Hair follicular keratinocyte (primary cell): ENCODE measurements at places on chromosomes 5 and 9. TPM values are rescaled to one million over a fixed set of nuclear protein-coding genes. Genes with fewer than 3 reads are reported as not detected.

Gene PCDH1
- total RNA-seq: 0.49 and 5.6 TPM in 2 replicates

Gene SLC36A3
- total RNA-seq: not detected in 2 replicates

Gene BHMT2
- total RNA-seq: not detected in 2 replicates

Gene CARTPT
- total RNA-seq: not detected in 2 replicates

Gene HSD17B3
- not detected in 2 replicates for total RNA-seq

Gene CER1
- total RNA-seq: not detected in 2 replicates

Gene NUDT12
- total RNA-seq: 10.3 and 13.0 TPM in 2 replicates

Gene WDR70
- total RNA-seq: 17.6 and 27.3 TPM in 2 replicates

Gene GGTA1
- not detected in 2 replicates for total RNA-seq

Gene C1QTNF3
- 0.16 TPM in 1 of 2 replicates, not detected in the other for total RNA-seq

Gene LYRM7
- total RNA-seq: 4.5 and 4.8 TPM in 2 replicates

Gene TMEM174
- not detected in 2 replicates for total RNA-seq

Gene SPINK6
- 10.3 and 28.1 TPM in 2 replicates for total RNA-seq
